ENCODE measurements at places on chromosomes 3 and 15.

DNA sequence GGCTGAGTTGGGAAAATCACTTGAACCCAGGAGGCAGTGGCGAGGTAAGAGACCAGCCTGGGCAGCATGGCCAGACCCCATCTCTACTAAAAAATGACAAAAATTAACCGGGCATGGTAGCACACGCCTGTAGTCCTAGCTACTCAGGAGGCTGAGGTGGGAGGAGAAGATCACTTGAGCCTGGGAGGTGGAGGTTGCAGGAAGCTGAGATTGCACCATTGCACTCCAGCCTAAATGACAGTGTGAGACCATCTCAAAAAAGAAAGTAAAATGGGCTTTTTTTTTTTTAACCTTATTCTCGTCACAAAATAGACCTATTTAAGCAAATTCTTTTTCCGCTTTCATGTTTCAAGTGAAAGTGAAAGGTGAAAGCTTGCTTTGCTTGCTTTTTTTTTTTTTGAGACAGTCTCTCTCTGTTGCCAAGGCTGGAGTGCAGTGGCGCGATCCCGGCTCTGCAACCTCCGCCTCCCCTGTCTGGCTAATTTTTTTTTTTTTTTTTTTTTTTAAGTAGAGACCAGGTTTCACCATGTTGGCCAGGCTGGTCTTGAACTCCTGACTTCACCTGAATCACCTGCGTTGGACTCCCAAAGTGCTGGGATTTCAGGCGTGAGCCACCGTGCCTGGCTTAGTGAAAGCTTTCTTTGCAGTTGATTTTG is 3.6 kb downstream of the PDIA3 start:
- no peak for DNase-seq

DNA sequence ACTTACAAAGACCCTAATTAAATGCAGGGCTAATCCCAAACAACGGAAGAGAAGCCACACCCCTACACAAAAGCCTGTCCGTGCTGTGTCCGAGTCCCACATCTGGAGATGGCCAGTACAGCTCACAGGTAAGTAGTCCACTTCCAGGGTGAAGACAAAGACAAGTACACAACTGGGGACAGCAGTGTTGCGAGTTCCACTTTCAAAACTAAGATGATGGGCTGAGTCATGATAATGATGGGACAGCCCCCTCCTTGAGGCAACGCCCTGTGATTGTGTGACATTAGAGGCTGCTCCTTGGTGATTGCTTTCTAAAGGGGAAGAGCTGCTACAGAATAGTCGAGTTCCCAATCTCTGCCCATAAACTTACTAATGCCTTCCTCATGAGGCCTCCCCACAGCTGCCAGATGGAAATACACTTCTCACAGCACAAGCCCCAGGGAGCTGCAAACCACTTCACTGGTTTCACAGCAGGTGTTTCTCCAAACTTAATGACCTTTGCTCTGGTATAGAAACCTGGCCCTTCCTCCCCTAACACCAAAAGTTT is 27.6 kb downstream of the RFT1 start:
- DNase-seq, result no peak

- DNase-seq, result no peak
Measured at GRCh38 chr3:42351207-42351606, 59.2 kb downstream of the LYZL4 start.

DNA sequence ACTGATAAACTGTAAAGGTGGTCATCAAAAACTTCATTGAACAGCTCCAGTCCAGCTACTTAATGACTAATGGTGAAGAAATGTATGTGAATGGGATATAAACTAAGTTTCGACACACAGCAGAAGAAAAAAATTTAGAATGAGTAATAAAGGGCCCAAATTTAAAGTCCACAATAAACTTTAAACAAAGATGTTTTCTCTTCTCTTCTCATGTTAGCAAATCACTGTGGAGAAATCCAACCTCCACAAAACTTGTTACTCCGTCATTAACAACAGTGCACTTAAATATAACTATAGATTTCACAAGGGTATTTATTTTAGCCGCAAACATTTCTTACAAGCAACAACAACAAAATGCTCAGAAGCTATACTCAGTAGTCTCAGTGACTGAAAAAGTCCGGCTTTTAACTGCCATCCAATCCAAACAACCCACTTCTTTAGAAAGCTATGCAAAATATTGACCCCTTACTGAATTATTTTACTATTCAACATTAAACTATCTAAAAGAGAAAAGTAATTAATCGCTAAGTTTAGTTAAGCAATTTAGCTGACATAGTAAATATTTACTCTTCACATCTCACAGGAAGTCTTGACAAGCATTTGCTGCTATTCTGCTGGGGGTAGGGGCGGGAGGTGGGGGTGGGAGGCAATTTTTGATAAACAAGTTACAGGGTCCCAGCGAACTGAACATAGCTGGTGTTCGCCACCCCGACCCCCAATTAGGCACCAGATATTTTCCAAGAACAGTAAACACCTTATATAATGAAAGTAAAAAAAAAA is 2.4 kb downstream of the IGF2BP2 start:
- no peak for DNase-seq

GRCh38 chr3:14885307-14885706 is 62.1 kb upstream of the NR2C2 start:
- no peak for DNase-seq

- DNase-seq, result no peak
Measured at GRCh38 chr3:167691366-167691765, 37.6 kb upstream of the WDR49 start.

DNA sequence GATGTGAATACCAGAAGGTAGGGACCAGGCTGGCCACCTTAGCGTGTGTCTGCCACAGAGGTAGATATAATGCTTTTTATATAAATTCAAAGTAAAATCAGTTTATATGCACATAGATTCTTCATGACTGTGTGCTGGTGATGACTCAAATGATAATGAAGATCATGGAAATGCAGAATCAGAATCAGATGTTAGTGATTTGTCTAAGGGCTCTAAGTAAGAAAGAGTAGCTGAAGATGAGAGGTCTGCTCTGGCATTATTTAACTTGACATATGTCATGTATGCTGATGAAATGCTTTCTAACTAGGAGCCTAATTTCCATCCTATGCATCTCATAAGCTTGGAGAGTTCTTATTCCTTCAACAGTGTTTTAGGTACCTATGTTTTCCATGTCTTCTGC is 50.3 kb upstream of the DPH6 start:
- no peak for DNase-seq

GRCh38 chr15:32859996-32860395 is 142.2 kb downstream of the GREM1 start:
- DNase-seq, result no peak

- no peak for DNase-seq
Measured at GRCh38 chr3:188046561-188047211, 107.3 kb upstream of the LPP start.

DNA sequence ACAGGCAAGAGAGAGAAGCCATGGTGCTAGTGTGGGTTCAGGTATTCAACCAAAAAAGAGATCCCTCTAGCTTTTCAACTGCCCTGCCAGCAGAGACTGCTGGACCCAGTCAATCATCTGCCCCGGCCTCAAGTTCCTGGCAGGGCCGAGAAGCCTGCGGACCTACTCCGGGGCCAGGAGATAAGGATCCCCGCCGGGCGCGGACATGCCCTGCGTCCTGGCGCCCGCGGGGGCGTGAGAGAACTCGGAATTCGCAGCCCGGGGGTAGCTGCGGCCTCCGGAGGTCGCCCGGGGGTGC is 821 bp upstream of the MAGI1 start:
- DNase-seq, result no peak

DNA sequence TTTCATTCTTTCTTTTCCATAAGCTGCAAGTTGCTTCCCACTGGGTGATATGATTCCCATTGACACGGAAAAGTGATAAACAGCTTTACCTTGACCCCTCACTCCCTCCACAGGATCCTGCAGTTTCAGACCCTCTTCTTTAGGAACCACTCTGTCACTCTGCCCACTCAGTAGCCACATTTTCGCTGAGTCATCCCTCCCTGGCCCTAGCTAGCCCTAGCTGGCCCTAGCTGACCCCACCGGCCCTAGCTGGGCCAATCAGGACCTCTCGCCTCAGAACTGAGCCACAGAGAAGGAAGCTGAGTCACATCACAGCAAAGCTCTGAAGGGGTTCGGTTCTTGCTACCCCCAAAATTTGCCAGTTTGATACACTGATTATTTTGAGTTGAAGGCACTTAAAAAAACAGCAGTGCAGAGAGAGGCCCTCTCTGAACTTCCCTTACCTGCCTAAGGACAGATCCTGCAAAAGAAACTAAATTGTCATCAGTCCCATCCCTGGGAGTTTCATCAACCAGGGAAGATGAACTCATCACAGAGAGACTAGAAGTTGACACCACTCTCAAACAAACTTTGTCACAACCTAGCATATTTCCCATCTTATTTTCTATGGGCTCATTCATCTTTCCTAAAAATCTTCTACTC is 233.5 kb upstream of the PROK2 start:
- DNase-seq, result no peak

GRCh38 chr3:127100459-127101410 is 92.2 kb upstream of the PRR23E start:
- DNase-seq, result no peak

- no peak for DNase-seq
Measured at GRCh38 chr3:25472153-25472552, 44.1 kb downstream of the RARB start.

DNA sequence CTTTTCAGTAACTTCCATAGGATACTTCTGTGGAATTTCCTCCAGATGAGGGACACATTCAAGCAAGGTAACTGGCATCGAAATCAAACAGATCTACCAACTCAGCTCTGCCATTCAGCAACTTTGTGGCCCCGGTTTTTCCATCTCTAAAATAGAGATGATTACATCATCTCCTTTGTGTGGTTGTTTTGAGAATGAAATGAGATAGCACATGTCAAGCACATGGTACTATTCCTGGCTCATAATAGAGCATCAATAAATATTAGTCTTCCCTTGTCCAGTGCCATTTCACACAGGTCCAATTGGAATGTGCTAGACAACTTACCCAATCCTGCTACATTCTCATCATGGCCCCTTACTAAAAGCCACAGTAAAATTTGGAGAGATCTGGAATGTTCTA is 24.2 kb upstream of the TM4SF4 start:
- DNase-seq, result no peak

GRCh38 chr15:71202712-71203111 is 87.4 kb downstream of the THSD4 start:
- DNase-seq, result peak; percentile 90

DNA sequence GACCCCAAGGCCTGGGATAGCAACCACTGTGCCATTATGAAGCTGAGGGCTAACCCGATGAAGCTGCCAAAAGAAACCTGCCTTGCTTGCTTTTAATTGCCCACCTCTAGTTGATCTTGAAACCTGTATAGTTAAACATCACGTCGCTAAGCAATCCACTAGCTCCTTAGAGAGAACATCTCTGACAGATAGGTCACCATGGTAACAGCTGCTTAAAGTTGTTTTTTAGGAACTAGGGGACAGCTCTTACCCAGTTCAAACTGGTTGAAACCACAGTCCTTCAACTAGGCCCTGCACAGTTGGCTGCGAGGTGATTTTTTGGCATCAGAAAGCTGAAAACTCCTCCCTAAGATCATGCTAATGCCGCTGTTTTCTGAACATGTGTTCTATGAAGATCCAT is 135.7 kb downstream of the EBLN2 start:
- DNase-seq, result no peak

GRCh38 chr3:48415251-48415953 is 14.5 kb downstream of the PLXNB1 start:
- DNase-seq, result no peak

GRCh38 chr15:33533197-33533596 is 222.4 kb downstream of the RYR3 start:
- DNase-seq, result no peak

GRCh38 chr15:84653584-84653909 is 536 bp downstream of the WDR73 start:
- no peak for DNase-seq

Measured in NCI-H69 (cell line).